ENCODE measurements at places on chromosomes 6 and 20.

- no peak for DNase-seq
Observed at GRCh38 chr20:10089871-10090587, 55.2 kb downstream of the ANKEF1 start.

DNA sequence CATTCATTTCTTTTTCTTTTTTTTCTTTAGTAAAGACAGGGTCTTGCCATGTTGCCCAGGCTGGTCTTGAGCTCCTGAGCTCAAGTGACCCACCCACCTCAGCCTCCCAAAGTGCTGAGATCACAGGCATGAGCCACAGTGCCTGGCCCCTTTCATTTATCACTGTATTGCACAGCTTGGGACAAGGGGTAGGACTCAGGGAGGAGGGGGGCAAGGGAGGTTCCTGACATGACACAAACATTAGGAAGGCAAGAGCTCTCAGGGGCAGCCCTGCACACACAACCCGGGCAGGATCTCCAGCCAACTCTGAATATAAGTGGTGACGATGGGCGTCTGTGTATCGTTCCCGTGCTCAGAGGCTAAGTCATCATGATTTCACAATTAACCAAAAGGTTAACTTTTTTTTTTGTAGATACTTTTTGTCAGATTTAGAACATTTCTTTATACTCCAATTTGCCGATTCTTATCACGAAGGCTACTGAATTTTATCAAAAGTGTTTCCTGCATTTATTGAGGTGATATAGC, 19.9 kb downstream of the SLC2A4RG start:
- no peak for DNase-seq

- no peak for DNase-seq
Observed at GRCh38 chr6:89689732-89690131, 51.2 kb upstream of the LYRM2 start.

DNA sequence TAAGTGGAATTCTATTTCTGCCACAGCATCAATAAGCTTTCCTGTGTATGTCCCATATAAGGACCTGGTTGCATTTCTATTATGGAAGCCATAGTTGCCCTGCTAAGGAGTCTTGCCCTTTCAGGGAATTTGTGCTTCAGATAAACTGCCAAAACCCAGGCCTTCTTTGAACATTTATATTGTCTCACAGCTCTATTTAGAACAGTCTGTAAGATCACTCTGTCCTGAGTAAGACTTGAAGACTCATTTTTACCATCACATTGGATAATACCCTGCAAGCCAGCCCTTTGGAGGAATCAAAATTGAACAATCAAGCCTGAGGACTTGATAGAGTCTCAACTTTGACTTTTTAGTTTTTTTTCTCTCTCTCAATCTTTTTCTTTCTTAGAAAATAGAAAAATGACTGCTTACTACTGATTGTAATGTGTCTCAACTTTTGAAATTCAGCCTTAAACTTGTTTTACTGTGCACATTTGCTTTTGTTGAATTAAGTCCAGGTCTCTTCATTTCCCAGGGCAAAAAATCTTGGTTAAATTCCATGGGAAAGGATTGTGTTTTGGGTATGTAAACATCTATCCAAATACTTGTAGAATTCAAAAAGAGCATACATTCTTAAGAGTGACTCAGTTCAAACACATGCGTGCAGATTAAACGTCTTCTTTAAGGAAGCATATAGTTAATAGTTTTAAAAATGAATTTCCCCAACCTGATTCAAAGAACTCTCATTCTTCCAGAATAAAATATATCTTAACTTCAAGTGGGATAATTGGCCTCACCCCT, 91.2 kb downstream of the PLCB1 start:
- no peak for DNase-seq

DNA sequence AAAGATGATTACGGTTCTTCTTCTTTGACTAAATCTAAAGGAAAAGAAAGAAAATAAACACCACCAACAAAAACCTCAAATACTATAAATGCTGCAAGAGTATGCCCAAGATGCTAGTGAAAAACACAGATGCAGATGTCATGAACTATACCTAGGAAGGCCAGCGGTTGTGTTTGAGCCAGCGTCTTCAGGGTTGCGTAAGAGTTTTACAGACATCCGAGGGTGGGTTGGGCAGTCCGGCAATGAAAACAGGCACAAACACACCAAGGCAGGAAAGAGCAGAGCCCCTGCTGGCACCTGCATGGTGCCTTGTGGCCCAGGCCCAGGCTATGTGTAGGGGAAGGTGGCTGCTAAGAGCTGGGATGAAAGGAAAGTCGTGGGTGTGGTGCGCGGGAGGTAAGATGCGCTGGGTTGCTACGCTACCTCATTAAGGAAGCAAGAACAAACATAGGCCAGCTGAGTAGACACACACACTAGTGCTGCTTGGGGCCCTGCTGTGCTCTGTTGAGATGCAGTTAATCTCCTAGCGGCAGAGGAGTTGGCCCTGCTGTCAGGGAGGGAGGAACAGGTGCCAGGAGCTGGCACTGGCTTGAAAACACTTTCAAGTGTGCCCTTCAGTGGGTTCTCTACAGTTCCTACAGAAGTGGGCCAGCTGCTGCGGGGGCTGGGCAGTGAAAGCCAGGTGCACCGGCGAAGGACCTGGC, 170.2 kb upstream of the PLN start:
- DNase-seq = no peak

DNA sequence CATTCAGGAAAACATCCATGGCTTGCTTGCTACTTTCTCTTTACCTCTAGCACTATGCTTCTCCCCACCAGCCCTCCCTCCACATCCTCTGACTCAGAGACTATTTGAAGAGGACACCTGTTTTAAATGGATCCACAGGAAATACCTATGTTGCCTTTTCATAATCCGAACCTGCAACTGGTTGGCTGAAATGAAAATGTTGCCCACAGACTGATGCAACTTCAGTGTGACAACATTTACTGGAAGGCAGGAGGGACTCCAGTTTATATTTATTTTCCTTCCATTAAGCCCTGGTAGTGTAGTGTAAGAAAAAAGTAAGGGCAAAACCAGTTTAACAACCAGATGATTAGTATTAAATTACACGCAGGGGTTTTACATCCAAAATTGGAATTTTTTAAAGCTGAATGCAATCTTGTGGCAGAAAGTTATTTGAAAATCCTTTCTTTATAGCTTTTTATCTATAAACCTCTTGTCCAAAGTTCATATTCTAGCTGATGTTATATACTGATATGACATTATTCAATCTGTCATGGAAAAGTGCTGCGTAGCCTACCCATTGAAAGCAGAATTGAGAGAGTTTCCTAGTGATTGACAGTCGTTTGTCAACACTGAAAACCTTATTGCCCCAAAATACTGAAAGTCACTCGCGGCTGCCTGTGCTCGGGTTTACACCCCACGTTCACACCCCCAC, 881 bp upstream of the AIG1 start:
- DNase-seq = no peak

DNA sequence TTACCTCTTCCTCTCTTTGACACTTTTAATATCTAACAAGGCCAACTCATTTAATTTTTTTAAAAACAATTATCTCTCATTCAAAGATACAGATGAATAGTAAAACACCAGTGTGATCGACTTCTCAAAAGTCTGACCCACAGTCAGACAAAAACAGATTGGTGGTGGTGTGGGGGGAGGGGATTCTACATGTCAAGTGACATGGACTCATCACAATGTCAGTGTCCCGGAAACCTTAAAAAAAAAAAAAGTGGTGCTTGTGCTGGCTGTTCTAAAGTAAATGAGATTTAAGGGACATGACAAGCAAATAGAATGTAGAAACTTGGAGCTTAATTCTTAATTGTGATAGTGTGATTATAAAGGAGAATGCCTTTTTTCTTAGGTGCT, 16.3 kb upstream of the RFPL4B start:
- DNase-seq = no peak

- no peak for DNase-seq
Observed at GRCh38 chr6:100846276-100846675, 34.9 kb downstream of the ASCC3 start.

GRCh38 chr6:128000363-128000762, 99.5 kb upstream of the THEMIS start:
- DNase-seq = no peak

DNA sequence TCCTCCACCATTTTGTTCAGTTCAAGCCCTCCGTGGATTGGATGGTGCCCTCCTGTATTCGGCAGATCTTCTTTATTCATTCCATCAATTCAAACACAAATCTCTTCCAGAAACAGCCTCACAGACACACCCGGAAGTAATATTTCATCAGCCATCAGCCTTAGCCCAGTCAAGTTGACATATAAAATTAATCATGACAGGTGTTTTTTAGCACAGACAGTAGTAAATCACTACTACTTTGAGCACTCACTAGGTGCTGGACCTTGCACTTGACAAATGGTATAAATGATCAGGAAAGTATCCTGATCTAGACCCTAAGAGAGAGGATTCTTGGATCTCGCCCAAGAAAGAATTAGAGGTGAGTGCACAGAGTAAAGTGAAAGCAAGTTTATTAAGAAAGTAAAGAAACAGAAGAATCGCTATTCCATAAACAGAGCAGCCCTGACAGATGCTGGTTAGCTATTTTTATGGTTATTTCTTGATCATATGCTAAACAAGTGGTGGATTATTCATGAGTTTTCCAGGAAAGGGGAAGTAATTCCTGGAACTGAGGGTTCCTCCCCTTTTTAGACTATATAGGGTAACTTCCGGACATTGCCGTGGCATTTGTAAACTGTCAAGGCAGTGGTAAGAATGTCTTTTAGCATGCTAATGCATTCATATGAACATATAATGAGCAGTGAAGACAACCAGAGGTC, 194.6 kb upstream of the LAMP5 start:
- no peak for DNase-seq

DNA sequence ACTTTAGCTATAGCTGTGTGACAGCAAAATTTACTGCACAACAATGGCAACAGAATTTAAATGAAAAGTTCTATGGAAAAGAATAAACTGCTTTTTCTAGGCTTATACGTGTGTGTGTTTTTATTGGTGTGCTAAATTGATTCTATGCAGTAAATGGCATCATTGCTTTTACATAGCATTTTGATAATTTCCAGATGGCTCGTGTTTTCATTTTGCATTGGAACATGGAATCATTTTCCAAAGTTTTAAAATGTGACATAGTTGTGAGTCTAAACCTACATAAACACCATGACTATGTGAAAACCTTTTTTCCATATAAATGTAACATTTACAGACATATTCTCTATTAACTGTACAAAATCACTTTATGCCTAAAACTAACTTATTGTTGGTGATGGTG, 127.8 kb downstream of the SIM1 start:
- no peak for DNase-seq

GRCh38 chr20:4227085-4227821, 211.9 kb upstream of the RNF24 start:
- no peak for DNase-seq

DNA sequence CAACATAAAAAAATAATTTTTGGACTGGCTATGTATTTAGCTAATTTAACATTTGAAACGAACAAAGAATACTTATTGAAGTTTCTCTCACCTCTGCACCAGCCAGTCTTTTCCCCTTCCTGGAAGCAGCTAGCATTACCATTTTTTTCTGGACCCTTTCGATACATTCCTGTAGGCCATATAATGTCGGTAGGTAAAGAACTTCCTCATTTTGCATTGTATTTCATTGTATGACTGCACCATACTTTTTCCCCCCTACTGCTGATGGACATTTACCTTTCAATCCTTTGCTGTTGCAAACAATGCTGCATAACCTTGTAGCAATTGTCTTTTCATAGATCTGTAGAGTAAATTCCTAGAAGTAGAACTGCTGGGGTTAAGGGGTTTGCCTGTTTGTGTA, 17.6 kb downstream of the CBFA2T2 start:
- no peak for DNase-seq

GRCh38 chr6:6599468-6599873, 11.0 kb downstream of the LY86 start:
- DNase-seq = no peak

GRCh38 chr6:21519642-21520041, 73.9 kb upstream of the SOX4 start:
- no peak for DNase-seq

DNA sequence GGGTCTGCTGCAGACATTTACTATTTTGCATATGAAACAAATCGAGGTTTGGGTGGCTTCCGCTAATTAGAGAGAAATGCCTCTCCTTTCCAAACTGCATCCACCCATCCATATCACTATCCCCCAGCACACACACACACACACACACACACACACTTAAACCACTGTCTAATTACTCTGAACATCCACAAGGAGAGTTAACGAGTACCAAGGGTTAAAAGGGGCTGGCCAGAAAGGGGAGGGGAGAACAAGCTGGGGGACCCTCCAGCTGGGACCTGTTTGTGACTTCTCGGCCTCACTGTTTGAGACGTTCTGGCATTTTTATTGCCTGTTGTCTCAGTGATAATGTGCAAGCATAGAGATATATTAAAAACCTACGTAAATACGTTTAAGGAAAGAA, 261.2 kb downstream of the FOXC1 start:
- DNase-seq = no peak

DNA sequence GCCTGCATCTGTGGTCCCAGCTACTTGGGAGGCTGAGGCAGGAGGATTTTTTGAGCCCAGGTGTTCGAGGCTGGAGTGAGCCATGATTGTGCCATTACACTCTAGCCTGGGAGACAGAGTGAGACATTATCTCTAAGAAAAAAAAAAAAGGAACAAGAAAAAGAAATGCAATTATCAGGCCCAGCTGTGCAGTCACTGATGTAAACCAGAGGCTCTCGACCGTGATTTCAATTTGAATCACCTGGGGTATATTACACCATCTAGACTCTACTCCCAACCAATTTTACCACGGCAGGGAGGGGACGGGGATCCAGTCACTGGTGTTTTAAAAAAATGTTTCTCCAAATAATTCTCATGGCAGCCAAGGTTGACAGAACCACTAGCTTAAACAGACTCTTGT, 48.8 kb upstream of the NKX2-2 start:
- no peak for DNase-seq

DNA sequence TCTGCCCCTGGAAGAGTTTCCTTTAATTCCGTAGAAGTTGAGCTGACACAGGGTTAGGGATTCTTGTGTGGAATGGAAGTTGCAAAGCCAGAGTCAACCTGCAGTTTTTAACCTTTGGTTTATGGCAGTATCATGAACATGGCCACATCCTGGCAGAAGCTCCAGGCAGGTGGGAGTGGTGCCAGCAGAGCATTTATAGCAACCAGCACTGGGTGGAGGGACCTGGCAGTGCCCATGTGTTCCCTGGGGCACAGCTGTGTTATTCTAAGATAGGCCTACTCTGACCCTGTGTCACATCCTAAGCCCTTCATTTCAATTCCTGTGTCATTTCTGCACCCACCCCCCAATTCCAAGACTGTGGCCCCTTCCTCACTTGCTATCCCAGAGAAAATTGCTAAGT, 26.1 kb upstream of the ZNF831 start:
- no peak for DNase-seq

DNA sequence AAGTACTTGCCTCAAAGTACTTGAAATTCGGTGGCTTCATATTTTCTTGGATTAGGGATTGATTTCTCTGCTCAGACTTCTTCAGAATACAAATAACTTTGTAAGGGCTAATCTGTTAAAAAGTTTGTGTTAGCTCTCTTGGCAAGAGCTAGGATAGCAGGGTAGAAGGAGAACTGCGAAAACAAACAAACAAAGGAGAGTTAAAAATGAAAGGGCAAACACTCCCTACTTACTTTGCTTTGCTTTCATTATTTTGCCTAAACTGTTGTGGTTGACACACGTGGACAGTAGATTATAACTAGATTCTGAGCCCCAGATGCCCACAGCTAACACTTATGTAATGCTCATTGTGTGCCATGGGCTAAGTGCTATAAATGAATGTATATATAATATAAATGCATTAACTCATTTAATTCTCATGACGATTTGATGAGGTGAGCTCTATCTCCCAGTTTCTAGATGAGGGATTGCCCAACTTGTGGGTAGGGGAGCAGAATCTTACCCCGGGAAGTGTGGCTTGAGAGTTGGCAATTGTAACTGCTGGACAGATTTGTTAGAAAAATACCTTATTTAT, 48.7 kb downstream of the EYA4 start:
- DNase-seq = no peak

- DNase-seq = no peak
Observed at GRCh38 chr6:5184218-5184617, 76.5 kb downstream of the LYRM4 start.
